CD8-positive, alpha-beta T cell (primary cell): ENCODE measurements at places on chromosomes 1 and 21. TPM values are rescaled to one million over a fixed set of nuclear protein-coding genes. Genes with fewer than 3 reads are reported as not detected.

EPHA10 gene
- total RNA-seq, result not detected

ATAD3B gene
- total RNA-seq, result 69.6 TPM

DYRK3 gene
- 1.4 TPM for total RNA-seq

MTARC2 gene
- not detected for total RNA-seq

KHDRBS1 gene
- 102 TPM for total RNA-seq

GRCh38 chr1:194228427-194228826 is 1042.0 kb upstream of the B3GALT2 start:
- no peak for DNase-seq

GRCh38 chr1:38456531-38456876 is 403.1 kb downstream of the RRAGC start:
- DNase-seq, result no peak

- DNase-seq, result no peak
Measured at GRCh38 chr1:9180111-9180819, 51.4 kb upstream of the GPR157 start.

- no peak for DNase-seq
Measured at GRCh38 chr21:22352088-22352487, 1353.9 kb downstream of the NCAM2 start.

DNA sequence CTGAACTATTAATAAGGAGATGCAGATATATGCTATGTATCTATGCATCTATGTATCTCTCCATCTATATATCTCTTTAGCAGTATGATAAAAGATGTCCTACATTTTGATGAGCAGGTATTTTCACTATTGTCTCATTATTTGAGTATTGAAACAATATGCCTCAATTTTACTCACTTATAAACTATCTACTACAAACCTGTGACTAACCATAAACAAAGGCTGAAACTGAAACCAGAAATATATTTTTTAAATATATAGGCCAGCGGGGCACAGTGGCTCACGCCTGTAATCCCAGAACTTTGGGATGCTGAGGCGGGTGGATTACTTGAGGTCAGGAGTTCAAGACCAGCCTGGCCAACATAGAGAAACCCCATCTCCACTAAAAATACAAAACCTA is 22.0 kb downstream of the EIF4G3 start:
- no peak for DNase-seq

GRCh38 chr1:76639181-76639580 is 228.1 kb upstream of the ST6GALNAC5 start:
- DNase-seq, result no peak
